ENCODE measurements at places on chromosomes 13 and 19.

DNA sequence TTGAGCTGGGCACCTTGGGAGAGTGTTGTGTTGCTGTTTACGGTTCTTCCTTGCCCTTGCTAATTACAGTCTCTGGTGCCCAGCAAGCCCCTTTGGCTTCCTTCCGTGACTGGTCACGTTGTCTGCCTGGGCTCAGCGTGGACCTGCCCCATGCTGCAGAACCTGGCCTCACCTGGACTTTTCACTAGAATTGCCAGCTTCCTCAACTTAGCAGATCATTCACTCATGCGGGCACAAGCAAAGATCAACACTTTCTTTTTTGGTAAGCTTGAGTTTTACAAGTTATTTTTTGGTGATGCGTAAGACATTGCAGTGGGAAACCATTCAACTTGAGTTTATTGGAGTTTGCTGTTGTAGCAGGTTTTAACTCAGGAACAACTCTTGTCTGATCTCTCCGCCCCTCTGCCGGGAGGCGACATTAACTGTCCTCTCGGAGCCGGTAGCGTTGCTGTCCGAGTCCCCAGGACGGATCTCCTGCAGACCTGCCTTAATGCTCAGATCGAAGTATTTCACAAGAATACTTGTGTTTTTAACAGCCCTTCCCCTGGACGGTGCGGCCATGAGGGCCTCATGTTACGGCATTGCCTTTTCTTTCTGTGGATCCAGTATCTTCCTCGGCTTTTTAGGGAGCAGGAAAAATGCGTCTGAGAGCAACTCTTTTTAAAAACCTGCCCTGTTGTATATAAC is 15.7 kb upstream of the TEX29 start:
- no peak for DNase-seq

GRCh38 chr13:110073982-110074381 is 233.0 kb downstream of the COL4A1 start:
- no peak for DNase-seq

- DNase-seq, result no peak
These were observed 17.1 kb downstream of the C19orf47 start for GRCh38 chr19:40331052-40331451.

DNA sequence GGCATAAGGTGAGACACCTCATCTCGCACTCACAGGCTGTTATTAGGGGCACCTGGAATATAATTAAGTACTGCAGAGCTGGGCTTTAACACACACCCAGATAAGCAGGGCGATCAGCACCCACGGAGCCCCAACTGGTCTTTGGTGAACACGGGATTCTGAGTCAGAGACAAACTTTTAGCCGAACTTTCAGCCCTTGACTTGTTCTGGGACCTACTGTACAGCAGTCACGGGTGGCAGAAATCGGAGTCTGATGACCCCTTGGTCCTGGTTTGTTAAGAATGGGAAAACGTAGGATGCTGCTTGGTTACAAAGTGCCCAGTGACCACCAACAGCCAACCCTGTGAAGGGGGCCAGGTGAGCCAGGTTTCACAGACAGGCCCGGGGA is 9.0 kb downstream of the SH3GL1 start:
- DNase-seq, result no peak

- DNase-seq, result no peak
These were observed 110.2 kb upstream of the SPATA13 start for GRCh38 chr13:24050292-24050711.

GRCh38 chr19:45972081-45972946 is 1.4 kb downstream of the NOVA2 start:
- no peak for DNase-seq
